Caco-2 (cell line): ENCODE measurements at places on chromosomes 1 and 21. TPM values are rescaled to one million over a fixed set of nuclear protein-coding genes. Genes with fewer than 3 reads are reported as not detected.

GRCh38 chr21:34938089-34938764 is 110.9 kb downstream of the RUNX1 start:
- DNase-seq, result no peak

- no peak for DNase-seq
These were observed 14.0 kb downstream of the PKNOX1 start for GRCh38 chr21:42988236-42988965.

GRCh38 chr1:206002871-206003801 is at the start of gene RAB7B:
TSS of gene RAB7B (minus strand) at chr1:206003395. CDS start at chr1:205994135, 9,260 bp downstream.
- DNase-seq, result no peak

DNA sequence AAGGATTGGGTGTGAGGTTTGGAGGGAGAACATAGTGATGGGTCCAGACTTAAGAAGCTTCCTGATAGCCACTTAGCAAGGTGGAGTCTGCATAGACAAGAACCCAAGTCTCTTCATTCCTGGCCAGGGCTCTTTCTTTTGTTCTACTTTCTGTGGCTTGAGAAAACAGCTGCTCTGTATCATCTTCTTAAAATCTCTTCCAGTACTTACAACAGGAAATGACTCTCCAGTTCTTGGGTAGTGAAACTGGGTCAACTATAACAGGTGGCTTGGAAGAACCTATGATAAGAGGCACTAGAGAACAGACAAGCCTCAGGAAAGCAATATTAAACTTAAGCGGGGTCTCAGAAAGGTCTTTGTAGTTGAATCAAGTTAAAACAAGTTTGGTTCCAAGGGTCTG is 148.1 kb upstream of the USP24 start:
- DNase-seq, result no peak

- peak; percentile 77 for DNase-seq
These were observed 25.3 kb upstream of the OVAAL start for GRCh38 chr1:180533266-180533987.

DNA sequence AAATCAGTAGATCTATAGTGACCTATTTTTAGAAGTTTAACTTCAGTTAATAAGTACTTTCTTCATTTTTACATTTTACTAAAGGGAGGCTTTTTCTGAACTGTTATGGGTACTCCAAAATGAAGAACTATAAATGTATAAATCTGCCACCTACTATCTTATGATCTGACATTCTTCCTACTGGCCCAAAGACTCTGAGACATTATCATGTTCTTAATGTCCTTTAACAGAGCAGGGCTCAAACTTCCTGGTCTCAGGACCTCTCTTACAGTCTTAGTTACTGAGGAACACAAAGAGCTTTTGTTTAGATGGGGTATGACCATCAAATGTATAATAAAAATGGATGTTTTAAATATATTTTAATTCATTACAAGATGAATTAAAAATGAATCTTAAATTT is 8.9 kb downstream of the TRIM33 start:
- no peak for DNase-seq

DNA sequence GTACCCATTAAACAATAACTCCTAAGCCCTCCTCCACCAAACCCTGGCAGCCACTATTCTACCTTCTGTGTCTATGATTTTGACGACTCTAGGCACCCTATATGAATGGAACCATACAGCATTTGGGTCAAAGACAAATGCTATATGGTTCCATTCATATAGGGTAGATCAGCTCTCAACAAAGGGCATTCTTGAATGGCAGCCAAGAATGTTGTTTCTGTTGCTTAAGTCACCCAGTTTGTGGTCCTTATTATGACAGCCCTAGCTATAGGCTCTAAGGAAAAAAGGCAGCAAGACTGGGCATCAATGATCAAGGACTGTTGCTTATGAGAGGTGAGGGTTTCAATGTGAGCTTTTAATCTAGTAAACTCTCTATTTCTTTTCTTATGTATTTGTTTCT is 4.7 kb upstream of the SLC5A9 start:
- DNase-seq, result no peak

GRCh38 chr1:190429932-190430331 is 47.7 kb downstream of the BRINP3 start:
- no peak for DNase-seq

OR10J1 gene
- not detected in 2 replicates for total RNA-seq

CDCA8 gene
- 35.4 and 37.0 TPM in 2 replicates for total RNA-seq

BATF3 gene
- 0.23 and 0.42 TPM in 2 replicates for total RNA-seq

PTAFR gene
- total RNA-seq, result 0.12 and 0.32 TPM in 2 replicates

CD164L2 gene
- total RNA-seq, result 0.21 TPM in 1 of 2 replicates, not detected in the other

DEPDC1 gene
- 19.9 and 20.3 TPM in 2 replicates for total RNA-seq
